ENCODE measurements at places on chromosomes 1 and 21. TPM values are rescaled to one million over a fixed set of nuclear protein-coding genes. Genes with fewer than 3 reads are reported as not detected.

FAM131C gene
- 7.5 TPM for polyA plus RNA-seq

GPR25 gene
- not detected for polyA plus RNA-seq

DCST2 gene
- 0.40 TPM for polyA plus RNA-seq

GPR161 gene
- polyA plus RNA-seq = 22.4 TPM

TBX15 gene
- 1.9 TPM for polyA plus RNA-seq
